Esophagus muscularis mucosa (tissue), 4 donors: ENCODE measurements at places on chromosomes 1 and 21. TPM values are rescaled to one million over a fixed set of nuclear protein-coding genes. Genes with fewer than 3 reads are reported as not detected.
A peak's percentile ranks its signal among the peaks of the same experiment; 100 is the strongest.

GRCh38 chr1:199762572-199762971, 264.9 kb upstream of the NR5A2 start:
- no peak overlapping the region for H3K4me3 ChIP-seq
- no peaks in the 10 kb centered on the region for H3K27me3 ChIP-seq
- H3K27ac ChIP-seq: no peak overlapping the region
- no peaks in the 10 kb centered on the region for H3K4me1 ChIP-seq
- H3K36me3 ChIP-seq: no peaks in the 10 kb centered on the region
- DNase-seq: no peak

GRCh38 chr1:191152776-191153175, 675.1 kb upstream of the BRINP3 start:
- no peaks in the 10 kb centered on the region for H3K27me3 ChIP-seq
- H3K4me1 ChIP-seq: no peaks in the 10 kb centered on the region
- no peak for DNase-seq
- no peaks in the 10 kb centered on the region for H3K36me3 ChIP-seq
- H3K4me3 ChIP-seq: no peak overlapping the region

DNA sequence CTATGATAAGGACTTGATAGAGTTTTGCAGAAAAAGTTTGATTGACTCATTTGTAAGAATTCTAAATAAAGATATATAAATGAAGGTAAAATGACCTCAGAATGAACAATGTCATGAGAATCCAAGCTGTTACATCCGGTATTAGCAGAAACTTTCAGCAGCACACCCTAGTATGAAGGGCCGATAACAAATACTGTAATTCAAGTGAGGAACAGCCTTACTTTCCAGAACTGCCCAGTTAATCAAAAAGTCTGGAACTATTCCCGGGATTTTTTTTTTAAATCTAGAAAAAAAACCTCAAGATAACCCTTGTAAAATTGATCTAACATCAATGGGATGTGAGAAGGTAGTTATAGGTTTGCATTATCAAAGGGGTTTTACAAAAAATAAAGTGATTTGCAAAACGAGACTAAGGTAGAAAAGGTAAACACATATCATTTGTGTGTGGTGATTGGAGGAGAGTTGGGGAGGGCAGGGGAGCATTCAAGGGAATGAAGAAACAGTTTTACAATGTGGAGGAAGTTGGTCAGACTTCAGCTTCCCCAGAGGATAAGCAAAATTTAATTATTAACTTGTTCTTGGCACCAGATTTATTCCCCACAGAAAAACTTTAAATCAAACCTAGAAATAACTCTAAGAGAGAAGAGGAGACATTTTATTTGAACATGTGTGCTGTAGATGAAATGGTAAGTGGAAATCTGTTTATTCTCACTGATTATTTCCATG, 75.9 kb upstream of the VCAM1 start:
- DNase-seq: no peak
- peaks cover 10% of the 10 kb centered on the region for H3K4me1 ChIP-seq
- H3K4me3 ChIP-seq: no peak overlapping the region
- peak overlapping the region; percentile 7 for H3K27ac ChIP-seq
- no peaks in the 10 kb centered on the region for H3K36me3 ChIP-seq

GABRD gene
- total RNA-seq: not detected

FPGT gene
- total RNA-seq: 9.1 TPM
